GM18507 (cell line): ENCODE measurements at places on chromosomes 5 and 9.
A peak's percentile ranks its signal among the peaks of the same experiment; 100 is the strongest.

- DNase-seq: no peak
Measured at GRCh38 chr5:136909906-136910305, 544.6 kb upstream of the TRPC7 start.

DNA sequence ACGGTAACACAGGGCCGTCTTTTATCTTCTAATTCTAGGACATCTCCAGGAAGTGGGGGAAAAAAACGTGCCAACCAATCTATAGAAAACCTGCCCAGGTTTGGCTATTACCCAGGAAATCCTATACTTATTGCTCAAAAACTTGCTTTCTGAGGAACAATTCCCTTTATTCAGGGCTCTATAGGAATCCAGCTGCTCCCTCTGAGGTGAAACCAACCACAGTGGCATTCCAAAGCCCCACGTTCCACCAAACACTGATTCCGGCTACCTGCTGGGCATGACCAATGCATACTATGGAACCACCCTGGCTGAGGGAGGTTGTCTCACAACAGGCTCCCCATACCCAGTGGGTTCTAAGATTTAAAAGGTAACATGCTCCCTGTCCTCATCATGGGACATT, 57.6 kb downstream of the GLIS3 start:
- no peak for DNase-seq

- DNase-seq: no peak
Measured at GRCh38 chr5:124253203-124253810, 493.1 kb downstream of the ZNF608 start.

DNA sequence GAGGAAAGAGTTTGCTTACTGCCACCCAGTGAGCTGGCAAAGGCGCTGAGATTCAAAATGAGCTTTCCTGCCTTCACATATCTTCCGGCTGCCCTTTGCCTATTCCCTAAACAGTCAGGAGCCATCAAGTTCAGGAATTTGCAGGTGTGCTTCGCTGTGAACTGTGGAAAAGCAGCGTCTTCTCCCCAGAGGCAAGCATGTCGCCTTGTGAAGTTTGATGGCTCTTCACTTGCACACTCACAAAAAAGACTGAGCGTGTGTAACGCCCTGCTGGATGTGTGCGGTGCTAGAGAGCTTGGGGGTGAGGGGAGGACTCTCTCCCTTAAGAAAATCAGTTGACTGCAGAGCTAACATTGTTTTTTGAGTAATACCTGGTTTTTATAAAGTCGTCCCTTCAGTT, 288.7 kb downstream of the DOCK8 start:
- no peak for DNase-seq

GRCh38 chr5:67234671-67235176, 38.1 kb upstream of the CD180 start:
- DNase-seq: no peak

DNA sequence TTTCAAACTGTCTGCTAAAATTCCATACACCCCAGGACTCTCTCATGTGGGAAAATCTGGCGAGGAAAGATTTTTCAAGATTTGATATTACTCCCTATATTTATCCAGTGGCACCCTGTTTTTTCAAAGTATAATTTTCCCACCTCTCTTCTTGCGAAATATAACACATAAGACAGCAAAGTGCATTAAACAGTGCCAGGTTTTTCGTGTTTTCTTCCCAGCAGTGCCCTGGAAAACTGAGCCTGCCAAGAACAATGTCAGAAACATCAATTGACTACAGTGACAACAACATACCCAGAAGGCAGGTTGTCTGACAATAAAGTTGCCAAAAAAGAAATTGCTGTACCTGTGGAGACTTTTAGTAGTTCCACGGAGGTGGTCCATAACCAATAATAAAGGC, 545.0 kb upstream of the ZNF608 start:
- DNase-seq: no peak

DNA sequence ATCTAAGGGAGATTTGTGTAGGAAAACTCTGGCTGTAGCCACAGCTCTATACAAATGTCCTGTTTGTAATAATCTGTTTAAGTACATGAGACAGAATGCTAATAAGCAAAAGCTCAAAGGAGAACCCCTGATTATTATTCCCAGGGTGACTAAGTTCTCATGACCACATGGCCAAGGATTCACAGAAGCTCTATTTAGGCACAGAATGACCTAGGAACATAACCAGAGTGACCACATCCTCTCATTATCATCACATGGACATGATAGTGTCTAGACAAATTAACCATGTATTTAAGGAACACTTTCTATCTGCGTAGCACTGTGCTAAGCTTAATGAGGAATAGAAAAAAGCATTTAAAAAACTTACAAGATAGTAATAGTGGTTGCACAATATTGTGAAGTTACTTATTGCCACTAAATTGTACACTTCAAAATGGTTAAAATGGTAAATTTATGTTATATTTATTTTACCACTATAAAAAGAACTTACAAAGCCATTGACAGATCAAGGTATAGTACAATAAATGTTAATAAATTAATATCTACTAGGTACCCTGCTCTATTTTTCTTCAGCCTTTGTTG, 56.3 kb downstream of the STX17 start:
- no peak for DNase-seq

- DNase-seq: no peak
Measured at GRCh38 chr9:37538099-37538498, 38.1 kb downstream of the FBXO10 start.

- no peak for DNase-seq
Measured at GRCh38 chr5:139574641-139575312, 13.6 kb downstream of the UBE2D2 start.

DNA sequence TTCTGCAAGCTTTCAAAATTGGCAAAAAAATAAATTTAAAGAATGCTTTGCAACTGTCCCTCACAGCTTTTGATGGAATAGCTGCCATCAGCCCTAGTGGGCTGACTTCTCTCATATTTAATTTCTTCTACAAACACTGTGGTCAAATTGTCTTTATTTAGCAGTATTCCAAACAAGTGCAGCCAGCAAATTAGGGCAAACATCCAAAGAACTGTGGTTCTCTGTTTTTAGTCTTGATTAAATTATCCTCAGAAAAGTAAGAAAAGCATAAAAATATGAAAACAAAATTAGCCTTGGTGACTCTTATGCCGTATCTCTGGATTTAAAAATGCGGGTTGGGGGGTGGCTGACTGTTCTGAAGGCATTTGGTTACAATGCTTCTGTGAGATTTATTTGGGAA, 95.8 kb upstream of the RETREG1 start:
- DNase-seq: no peak

GRCh38 chr5:40033009-40033408, 608.2 kb upstream of the DAB2 start:
- no peak for DNase-seq

DNA sequence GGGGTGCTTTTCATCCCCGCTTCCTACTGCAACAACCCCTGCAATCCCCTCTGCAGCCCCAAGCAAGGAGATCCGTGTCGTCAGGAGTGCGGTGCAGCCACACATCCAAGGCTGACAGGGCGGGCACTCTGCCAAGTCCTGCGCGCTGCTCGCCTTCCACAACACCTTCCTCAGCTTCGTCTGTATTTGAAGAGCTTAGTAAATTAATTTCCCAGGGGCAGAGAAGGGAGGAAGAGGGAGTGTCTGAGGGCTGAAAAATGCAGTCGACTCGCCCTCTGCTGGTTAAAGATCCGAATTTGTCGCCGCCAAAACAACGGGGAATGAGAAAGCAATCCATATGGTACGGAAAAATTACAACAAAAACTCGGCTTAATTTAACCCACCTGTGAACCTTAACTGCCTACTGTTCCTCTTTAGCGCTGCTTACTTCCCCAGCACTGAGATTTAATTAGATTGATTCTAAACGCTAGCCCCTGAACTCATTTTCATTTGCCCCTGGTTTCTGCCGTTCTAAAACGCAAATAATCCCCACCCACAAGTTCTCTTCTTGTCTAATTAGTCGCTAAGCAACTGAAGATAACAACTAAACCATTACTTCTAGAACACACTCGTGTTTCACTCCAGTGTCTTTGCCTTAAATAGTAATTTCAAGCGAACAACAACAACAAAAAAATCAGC, 10.9 kb upstream of the PCDHB1 start:
- DNase-seq: no peak

DNA sequence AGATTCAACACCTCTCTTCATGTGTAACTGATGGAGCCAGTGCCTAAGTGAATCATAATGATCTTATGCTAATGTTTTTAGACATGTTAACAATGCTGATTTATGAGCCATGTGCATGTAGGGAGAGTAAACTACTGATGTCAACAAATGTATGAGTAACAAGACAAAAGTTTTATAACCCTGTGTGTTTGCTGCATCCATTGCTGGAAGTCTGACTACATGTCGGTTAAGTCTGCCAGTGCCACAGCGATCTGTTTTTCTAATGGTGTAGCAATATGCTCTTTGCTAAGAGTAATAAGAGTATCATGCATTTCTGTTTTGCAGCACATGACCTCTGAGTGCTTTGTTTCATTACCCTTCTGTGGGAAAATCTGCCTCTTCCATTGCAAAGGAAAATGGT, 26.4 kb upstream of the TMOD1 start:
- DNase-seq: no peak

DNA sequence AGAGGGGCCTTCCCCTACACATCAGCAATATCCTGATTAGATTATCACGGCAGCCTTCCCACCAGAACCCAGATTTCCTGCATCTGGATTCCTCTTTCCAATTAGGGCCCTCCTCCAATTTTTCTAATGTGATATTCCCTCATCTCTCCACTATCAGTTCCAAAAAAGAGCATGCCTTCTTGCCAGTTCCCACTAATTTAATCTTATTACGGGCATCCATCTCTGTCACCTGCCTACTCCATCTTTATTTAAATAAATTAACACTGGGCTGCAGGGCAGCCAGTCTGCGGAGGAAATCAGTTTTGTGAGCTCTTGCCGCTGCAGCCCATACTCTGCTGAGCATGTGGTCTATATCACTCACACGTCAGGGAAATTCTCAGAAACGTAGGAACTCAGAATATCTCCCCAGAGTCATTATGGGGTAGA, 16.6 kb upstream of the FBP2 start:
- DNase-seq: no peak

GRCh38 chr5:2697446-2698200, 53.9 kb downstream of the IRX2 start:
- DNase-seq: no peak

- DNase-seq: no peak
Measured at GRCh38 chr5:146580237-146580636, 64.2 kb upstream of the GPR151 start.

- DNase-seq: no peak
Measured at GRCh38 chr9:17906841-17907778, 328.2 kb downstream of the SH3GL2 start.

DNA sequence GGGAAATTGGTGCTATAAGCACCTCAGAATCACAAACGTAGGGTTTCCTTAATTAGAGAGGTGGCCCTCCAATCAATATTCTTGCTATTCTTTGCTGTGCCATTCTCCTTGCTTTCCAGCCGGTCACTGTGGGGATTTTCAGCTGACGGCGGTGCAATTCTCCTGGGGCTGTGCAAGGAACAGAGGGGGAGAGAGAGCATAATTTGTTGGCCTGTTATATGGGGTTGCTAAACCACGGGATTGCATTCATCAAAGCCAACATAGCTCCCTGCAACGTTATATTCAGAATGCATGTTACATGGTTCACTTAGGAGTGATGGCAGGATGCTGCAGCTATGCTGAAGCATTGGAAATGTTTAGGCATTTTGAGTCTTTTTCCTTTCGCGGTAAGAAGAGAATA, 441.3 kb upstream of the CLINT1 start:
- no peak for DNase-seq

- peak; percentile 42 for DNase-seq
Measured at GRCh38 chr5:78758169-78758839, 109.7 kb upstream of the LHFPL2 start.

GRCh38 chr5:131879705-131880104, 65.8 kb downstream of the MEIKIN start:
- DNase-seq: no peak

- DNase-seq: no peak
Measured at GRCh38 chr5:6291961-6292360, 86.4 kb downstream of the MED10 start.

- DNase-seq: peak; percentile 44
Measured at GRCh38 chr9:37187713-37188439, 67.5 kb downstream of the ZCCHC7 start.

GRCh38 chr5:153534102-153534501, 43.6 kb downstream of the GRIA1 start:
- no peak for DNase-seq

- DNase-seq: no peak
Measured at GRCh38 chr9:106878081-106878837, 15.3 kb downstream of the ZNF462 start.

GRCh38 chr9:3936520-3937235, 363.2 kb downstream of the GLIS3 start:
- DNase-seq: no peak

DNA sequence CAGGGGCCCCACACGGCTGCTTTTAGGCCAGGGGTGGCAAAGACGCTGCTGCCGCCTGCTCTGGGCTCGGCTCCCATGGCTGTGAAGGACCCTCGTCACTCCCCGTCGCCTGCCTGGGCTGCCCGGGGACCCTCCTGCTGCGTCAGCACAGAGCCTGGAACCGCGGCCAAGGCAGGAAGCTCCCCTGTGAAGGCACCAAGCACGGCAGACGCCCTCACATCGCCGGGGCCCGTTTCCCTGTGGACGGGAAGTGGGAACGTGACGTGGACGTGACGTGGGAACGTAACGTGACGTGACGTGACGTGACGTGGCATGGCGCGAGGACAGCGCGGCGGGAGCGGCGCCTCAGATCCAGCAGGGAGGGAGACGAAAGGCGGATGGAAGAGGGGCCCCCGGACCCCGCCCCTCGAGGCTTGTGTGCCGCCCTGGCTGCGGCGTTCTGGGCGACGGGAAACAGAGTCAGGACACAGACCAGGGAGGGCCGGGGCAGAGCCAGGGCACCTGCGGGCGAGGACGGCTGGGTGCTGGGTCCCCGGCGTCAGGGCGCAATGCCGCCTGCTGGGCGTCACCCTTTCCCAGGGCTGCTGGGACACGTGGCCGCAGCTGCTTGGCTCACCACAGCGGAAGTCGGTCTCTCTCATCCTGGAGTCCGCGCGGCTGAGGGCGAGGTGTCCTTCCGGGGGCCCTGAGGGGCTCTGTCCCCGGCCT, 53.1 kb downstream of the MRPL36 start:
- no peak for DNase-seq

GRCh38 chr5:149474198-149474597, 77.0 kb downstream of the CSNK1A1 start:
- no peak for DNase-seq

GRCh38 chr9:128365525-128365924, 5.6 kb upstream of the URM1 start:
- no peak for DNase-seq

DNA sequence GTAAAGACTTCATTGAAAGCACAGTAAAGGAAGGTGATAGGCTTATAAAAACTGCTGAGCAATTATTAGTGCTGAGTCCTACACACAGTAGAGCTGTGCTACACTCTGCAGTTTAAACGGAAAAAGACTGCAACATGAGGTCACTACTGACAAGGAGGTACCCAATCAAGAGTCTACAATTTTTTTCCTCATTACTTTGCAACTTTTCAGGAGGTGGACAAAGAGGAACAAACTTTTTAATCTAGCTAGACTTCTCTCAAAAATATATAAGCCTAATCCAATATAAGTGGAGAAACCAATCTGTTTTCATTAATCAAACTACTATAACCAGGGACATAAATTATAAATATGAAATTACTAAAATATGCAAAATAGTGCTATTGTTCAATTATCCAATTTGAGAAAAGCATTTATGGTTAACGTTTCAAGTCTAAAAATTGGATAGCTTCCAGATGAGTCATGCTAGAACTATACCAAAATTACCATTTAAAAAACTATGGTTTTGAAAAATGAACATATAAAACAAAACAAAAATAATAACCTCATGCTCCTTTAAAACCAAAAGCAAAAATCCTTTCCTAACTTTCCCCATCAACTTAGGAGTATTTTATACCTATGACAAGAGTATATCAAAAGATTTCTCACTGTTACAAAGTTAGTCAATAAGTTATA, 37.7 kb downstream of the FAM13B start:
- no peak for DNase-seq

GRCh38 chr9:98357921-98358535, 102.6 kb upstream of the TBC1D2 start:
- no peak for DNase-seq
